ENCODE measurements at places on chromosomes 16 and 17.

DNA sequence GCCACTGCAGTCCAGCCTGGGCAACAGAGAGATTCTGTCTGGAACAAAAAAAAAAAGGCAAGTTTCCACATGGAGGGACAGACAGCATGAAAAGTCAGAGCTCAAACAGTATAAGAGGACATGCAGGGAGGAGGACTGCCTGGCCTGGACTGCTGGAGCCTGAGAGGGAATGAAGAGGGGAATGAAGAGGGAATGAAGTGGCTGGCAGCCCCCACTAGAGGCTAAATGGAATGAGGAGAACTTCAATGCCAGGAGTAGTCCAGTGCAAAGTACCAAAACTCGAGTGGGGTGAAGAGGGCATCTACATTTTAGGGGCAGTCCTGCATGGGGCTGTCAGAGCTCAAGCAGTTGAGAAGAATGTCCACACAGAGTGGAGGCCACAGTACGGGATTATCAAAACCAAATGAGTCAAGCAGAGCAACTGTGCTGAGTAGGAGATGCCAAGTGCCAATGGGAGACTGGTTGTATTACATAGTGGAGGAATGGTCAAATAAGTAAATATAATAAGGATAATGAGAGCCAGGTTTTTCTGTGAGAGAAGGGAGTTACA lies 22.9 kb downstream of the IKZF3 start:
- DNase-seq, result no peak

- no peak for DNase-seq
These were observed 658.4 kb downstream of the TOX3 start for GRCh38 chr16:51888534-51888933.

DNA sequence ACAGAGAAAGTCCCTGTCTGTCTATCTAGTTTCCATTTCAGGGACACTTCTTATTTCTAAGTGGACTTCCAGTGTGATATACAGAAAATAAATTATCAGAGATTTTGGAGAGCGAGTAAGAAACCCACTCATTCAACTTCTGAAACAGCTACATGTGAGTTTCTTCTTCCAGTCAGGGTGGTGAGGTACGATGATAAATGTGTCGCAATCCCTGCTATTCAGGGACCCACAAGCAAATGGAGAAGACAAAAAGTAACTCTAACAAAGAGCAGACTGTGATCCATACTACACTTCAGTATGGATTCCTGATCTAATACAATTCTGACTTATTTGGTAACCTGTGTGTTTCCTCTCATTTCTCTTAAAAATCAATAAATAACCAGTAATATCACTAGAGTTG lies 16.8 kb downstream of the CNTNAP4 start:
- DNase-seq, result no peak

GRCh38 chr17:51032850-51033249 lies 87.8 kb downstream of the SPAG9 start:
- peak; percentile 48 for DNase-seq

DNA sequence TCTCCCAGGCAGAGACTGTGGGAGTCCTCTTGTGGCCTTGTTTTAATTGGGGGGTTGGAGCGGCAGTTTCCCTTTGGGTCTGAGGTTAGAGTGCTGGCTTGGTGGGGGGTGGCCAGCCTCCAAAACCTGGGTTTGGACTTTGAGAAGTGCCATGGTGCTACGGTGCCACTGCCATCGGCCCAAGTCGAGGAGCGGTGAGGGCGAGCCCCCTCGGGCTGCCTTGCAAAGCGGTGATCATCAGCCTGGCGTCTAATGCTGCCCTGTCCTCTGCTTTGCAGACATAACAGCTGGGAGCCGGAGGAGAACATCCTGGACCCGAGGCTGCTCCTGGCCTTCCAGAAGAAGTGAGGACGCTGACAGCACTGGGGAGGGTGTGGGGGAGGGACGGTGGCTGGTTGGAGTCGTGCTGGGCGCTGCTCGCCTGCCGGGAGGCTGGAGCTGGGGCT lies 1.2 kb downstream of the CBX2 start:
- DNase-seq, result no peak

DNA sequence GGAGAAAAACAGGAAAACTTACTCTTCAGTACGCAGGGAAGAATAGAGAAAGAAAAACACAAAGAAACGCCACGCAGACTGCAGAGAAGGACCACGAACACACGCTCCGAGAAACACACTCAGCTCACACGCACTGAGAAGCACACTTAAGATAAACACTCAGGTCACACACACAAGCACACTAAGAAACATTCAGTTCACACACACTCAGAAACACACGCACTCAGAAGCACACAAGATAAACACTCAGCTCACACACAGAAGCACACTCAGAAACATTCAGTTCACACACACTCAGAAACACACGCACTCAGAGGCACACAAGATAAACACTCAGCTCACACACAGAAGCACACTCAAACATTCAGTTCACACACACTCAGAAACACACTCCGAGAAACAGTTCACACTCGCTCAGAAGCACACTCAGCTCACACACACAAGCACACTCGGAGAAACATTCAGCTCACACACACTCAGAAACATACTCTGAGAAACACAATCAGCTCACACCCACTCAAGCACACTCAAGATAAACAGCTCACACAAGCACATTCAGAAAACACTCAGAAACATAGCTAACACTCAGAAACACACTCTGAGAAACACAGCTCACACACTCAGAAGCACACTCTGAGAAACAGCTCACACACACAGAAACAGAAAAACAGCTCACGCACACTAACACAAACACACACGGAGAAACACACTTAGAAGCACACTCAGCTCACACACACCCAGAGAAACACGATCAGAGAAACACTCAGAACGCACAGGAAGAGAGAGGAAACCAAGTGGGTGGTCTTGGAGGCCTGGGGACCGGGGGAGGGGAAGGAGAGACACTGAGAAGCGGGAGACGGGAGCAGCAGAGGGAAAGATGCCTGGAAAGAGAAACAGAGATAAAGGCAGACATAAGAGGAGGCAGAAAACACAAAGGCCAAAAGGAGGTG lies 908 bp downstream of the TMEM98 start:
- peak; percentile 27 for DNase-seq

DNA sequence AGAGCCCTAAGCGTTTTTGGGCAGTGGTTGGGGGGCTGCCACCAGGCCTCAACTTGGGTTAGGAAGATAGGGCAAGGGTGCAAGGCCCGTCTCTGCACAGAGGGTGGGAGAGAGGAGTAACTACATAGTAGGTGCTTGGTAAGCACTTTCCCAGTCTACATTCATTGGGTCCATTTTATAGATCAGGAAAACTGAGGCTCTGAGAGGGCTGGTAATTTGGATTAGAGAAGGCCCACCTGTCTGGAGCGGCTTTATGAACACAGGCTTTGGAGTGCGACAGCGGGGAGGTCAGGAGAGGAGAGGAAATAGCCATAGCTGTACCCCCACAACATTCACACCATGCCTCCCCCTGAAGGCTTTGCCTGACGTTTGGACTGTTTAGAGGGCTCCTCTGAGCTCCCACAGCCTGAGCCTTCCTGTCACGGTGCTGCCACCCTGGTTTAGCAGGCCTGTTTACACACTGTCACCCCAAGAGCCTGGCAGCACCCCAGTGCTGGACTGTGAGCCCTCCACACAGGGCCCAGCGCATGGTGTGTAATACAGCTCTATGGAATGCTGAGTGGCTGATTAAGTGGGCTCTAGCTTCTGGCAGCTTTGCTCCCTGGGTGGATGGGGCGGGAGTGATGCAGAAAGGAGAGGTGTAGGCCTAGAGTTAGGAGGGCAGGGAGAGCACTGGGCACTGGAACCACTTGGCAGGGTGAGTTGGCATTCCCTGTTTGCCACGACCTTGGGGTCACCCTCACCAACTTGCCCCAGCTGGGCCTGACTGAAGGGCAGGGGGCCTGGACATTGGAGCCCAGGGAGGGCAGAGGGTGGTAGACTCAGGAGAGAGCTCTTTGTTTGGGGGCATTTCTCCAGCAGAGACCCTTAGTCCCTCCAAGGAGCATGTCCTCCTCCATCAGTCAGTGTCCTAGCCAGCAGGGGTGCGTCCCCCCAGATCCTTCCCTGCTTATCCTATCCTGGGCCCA lies 73.7 kb downstream of the RAI1 start:
- no peak for DNase-seq

DNA sequence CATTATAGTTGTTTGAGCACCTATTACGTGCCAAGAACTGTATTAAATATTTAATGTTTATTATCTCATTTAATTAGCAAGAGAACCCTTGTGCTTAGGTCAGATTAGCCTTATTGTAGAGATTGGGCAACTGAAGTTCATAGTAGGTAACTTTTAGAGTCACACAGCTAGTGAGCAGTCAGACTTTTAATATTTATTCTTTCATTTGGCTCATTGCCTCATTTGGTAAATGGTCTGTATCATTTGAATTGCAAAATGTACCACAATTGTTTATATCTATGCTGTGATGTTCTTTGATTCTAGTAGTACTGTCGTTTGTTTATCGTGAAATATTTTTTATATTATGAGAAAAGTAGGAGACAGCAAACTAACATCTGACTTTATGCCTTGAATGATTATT lies 7.6 kb downstream of the CLTC start:
- DNase-seq, result no peak

DNA sequence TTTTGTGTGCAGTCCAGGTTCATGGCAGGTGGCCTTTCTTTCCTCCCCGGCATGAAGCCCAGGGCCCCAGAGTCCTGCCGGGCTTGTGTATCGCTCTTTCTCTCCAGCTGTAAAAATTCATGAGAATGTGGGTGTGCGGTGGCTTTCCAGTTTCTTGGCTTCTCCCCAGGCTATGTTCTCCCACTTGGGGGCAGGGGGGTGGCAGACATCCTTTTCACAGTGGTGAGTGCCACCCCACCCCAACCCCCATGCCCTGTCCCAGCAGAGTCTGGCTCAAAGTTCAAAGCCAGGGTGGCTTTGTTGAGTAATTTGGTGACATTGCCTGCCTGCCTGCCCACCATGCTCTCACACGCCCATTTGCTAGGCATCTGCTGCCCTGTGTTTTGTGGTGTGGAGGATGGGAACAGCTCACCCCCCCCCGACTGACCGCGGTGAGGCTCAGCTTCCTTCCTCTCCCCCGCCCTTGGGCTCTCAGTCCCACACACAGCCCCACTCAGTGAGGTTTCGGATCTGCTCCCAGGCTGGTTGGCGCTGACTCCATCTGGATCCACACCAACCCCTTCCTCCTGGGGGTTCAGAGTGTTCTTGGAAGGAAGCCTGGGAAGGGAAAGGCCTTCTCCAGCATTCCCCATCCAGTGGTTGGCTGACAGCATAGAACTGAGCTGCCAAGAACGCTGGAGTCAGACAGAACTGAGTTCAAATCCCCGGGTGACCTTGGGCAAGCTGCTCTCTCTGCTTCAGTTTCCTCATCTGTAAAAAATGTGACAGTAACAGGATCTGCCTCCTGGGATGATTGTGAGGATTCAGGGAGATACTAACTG lies 36.0 kb downstream of the CHD9 start:
- peak; percentile 100 for DNase-seq

GRCh38 chr16:12539185-12539929 lies 264.3 kb downstream of the CPPED1 start:
- DNase-seq, result peak; percentile 92

DNA sequence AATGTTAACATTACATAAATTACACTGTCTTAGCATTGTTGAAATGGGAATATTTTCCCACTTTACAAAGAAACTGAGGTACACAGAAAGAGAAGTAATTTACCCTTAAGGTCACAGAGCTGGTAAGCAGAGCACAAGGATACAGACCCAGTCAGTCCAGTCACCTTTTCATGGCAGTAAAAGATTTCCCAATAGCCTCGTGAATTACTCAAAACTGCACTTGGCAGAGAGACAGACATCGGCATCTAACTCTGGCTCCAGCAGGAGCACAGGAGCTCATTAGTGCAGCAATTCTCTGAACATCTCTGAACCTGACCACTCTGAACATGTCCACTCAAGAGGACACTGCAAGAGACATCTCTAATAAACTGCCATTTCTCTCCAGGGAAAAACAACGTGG lies 3.1 kb downstream of the TEX2 start:
- DNase-seq, result peak; percentile 84

DNA sequence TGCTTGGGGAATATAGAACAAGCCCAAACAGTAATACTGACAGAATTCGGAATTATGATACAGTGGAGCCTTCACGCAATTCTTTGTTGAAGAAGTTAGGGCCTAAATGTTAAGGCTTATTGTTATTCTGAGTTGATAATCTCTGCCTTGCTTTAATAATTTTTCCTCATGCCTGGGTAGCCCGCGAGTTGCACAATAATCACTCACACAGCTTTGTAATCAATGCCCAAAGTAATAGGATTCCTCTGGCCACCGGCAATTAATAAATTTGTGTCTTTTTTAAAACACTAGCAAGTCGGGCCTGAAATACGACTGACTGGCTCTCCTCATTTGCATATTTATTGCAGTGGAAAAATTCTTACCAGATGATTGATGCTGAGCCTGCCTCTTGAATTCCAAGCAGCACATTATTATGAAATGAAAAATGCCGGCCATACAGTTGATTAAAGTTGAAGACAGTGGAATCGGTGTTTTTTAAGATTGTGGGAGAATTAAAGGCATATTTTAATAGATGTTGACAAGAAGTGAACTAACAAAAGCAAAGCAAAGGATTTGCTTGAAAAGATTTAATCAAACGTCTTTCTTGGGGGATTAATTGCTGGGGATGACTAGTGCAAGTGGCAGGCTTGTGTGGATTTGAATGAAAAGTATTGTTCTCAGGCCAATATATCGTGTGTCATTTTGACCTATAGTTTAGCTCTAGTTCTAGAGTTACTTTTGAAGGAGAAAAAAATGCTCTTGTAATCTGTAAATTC lies 30.2 kb downstream of the AATF start:
- peak; percentile 32 for DNase-seq

GRCh38 chr17:79012563-79013134 lies 3.1 kb upstream of the CANT1 start:
- no peak for DNase-seq

- peak; percentile 79 for DNase-seq
These were observed 74.7 kb upstream of the CIBAR2 start for GRCh38 chr16:85187002-85187401.

DNA sequence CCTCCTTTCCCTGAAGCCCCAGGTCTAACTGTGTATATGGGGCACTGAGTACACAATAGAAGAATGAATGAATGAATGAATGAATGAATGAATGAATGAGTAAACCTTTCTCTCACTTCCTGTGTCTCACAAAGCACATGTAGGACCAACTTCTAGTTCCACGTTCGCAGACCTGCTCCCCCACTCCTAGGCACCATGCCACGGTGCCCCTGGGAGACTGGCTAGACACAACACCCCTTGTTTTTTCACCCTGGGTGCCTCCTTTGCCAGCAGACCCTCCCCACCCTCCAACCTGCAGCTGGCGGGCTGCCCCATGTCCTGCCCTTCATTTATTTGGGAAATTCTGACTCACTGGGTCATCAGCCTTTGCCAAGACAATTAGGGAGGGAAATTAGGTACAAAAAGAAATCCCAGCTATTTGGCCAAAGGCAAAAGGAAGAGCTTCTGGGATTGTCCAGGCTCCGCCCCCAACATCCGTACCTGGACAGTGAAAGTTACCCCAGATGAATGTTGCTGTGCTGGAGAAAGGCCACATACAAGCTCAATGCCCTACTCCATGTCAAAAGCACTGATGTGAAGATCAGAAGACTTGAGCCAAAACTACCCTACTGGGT lies 7.7 kb downstream of the CES1 start:
- no peak for DNase-seq

- no peak for DNase-seq
These were observed 5.8 kb downstream of the ARHGEF15 start for GRCh38 chr17:8315764-8316217.

GRCh38 chr17:33990943-33991706 lies 264.0 kb upstream of the CCL2 start:
- no peak for DNase-seq

GRCh38 chr17:48544349-48545021 lies 424 bp downstream of the HOXB2 start:
- DNase-seq, result peak; percentile 72
